ENCODE measurements at places on chromosomes 2 and 18. TPM values are rescaled to one million over a fixed set of nuclear protein-coding genes. Genes with fewer than 3 reads are reported as not detected.

DNA sequence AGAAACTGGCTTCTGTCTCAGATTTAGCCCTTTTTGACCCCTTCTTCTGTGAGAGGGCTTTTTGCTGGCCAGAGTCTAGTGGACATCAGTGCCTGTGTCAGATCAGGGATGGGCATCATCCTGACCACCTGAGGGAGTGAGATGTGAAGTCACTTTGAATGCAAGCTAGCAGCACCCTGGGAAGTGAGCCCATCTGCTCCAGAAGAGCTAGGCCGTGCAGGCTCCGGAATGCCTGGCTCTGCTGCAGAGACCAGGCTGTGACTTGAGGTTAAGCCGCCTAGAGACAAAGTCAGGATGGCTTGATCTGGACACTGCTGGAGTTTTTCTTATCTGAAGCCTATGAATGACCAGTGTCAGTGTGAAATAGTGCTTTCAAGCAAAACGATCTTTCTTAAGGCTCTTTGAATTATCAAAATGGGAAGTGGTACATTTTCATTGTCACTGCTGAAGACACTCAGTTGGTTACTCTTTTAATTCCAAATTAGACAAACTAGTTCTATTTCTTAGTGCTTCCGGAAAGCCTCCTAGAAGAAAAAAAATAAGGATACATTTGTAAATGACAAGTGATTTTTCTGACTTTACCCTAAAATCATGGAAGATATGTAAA, 20.8 kb downstream of the DGUOK start:
- H3K36me3 ChIP-seq, result peaks cover 87% of the 10 kb centered on the region
- no peak for DNase-seq
- no peak overlapping the region for H3K4me3 ChIP-seq
- no peak overlapping the region for H3K27ac ChIP-seq
- no peaks in the 10 kb centered on the region for H3K4me1 ChIP-seq

- no peak overlapping the region for H3K4me3 ChIP-seq
- no peak for DNase-seq
- H3K36me3 ChIP-seq, result no peaks in the 10 kb centered on the region
Observed at GRCh38 chr2:197838579-197838978, 34.2 kb downstream of the PLCL1 start.

DNA sequence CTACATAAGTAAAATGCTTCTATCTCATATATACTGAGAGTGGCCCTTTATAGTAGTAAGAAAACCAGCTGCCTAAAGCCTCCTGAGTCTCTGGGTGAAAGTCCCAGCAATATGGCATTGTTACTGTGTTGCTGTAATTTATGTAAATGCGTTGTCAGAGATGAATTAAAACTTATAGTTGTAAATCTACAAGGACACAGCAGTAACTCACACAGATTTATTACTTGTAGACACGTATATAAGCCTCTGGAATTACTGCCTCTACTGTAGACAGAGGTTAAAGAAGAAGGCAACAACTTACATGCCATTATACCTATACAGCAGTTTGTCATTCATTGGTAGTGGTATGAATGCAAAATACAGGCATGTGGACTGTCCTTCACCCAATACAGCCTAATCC, 169.1 kb upstream of the BOD1L2 start:
- DNase-seq, result no peak
- H3K36me3 ChIP-seq, result no peaks in the 10 kb centered on the region
- no peaks in the 10 kb centered on the region for H3K4me1 ChIP-seq
- no peak overlapping the region for H3K4me3 ChIP-seq
- no peaks in the 10 kb centered on the region for H3K27me3 ChIP-seq

The STAT4 gene
- 13.9 TPM for polyA plus RNA-seq

GRCh38 chr18:8367217-8367988, 241.8 kb upstream of the RAB12 start:
- peak overlapping the region; percentile 15 for H3K27ac ChIP-seq
- peaks cover 3% of the 10 kb centered on the region for H3K36me3 ChIP-seq
- no peaks in the 10 kb centered on the region for H3K4me1 ChIP-seq

- peak within 1 kb of the TSS; percentile 72 for H3K4me3 ChIP-seq
- DNase-seq, result peak; percentile 92
- peaks cover 13% of the 10 kb centered on the region for H3K4me1 ChIP-seq
- peaks cover 4% of the 10 kb centered on the region for H3K36me3 ChIP-seq
Observed at GRCh38 chr2:18560031-18560796, at the start of gene RDH14. Gene RDH14 (minus strand): TSS chr2:18560653. CDS start chr2:18560572, 81 bp downstream.

DNA sequence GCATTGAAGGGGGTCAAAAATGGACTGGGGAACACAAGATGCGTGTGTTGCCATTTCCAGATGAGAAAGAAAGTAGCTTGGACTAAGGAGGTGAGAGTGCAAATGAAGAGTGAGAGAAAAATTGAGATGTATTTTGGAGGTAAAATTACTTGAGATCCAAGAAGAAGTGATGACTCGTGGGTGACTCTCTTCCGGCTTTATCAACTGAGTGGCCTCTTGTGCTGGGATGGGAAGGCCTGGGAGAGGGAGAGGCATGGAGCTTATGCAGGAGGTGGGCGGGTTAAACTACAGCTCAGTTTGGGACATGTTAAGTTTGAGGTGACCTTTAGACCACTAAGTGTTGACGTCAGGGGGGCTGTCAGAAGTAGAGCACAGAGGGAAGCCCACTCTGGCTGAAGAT, 34.9 kb downstream of the SULT1C2 start:
- H3K4me1 ChIP-seq, result no peaks in the 10 kb centered on the region
- no peak for DNase-seq
- H3K4me3 ChIP-seq, result no peak overlapping the region
- H3K36me3 ChIP-seq, result no peaks in the 10 kb centered on the region

- H3K4me3 ChIP-seq, result no peak overlapping the region
- no peaks in the 10 kb centered on the region for H3K27me3 ChIP-seq
- H3K4me1 ChIP-seq, result no peaks in the 10 kb centered on the region
- no peaks in the 10 kb centered on the region for H3K36me3 ChIP-seq
Observed at GRCh38 chr18:27400001-27400400, 214.9 kb upstream of the CHST9 start.

GRCh38 chr2:240775905-240776304, 44.1 kb downstream of the KIF1A start:
- DNase-seq, result no peak
- H3K27ac ChIP-seq, result no peak overlapping the region
- H3K4me3 ChIP-seq, result no peak overlapping the region
- H3K27me3 ChIP-seq, result no peaks in the 10 kb centered on the region

The TTL gene
- polyA plus RNA-seq, result 18.7 TPM

The IL36G gene
- 2.7 TPM for polyA plus RNA-seq

DNA sequence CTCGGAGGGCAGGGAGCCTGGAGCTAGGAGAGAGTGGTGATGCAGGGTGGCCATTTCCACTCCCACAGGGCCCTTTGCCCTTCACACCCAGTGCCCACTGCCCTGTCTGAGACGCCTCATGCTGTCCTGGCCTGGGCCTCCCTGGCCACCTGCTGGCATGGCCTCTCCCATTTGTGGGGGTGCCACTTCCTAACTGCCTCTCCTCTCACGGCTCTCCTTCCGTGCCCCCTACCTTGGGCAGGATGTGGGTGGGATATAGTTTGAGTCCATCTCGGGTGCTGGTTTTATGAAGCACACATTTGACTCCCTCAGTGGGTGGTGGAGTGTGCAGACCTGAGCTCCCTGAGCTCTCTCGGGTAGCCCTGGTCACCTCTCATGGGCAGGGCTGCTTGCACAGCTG, 46.0 kb downstream of the DGKD start:
- H3K4me1 ChIP-seq, result peaks cover 23% of the 10 kb centered on the region
- peak overlapping the region; percentile 32 for H3K27ac ChIP-seq
- H3K27me3 ChIP-seq, result no peaks in the 10 kb centered on the region
- H3K4me3 ChIP-seq, result no peak overlapping the region

The UPP2 gene
- 0.50 TPM for polyA plus RNA-seq
